ENCODE measurements at places on chromosomes 1 and 21. TPM values are rescaled to one million over a fixed set of nuclear protein-coding genes. Genes with fewer than 3 reads are reported as not detected.

DNA sequence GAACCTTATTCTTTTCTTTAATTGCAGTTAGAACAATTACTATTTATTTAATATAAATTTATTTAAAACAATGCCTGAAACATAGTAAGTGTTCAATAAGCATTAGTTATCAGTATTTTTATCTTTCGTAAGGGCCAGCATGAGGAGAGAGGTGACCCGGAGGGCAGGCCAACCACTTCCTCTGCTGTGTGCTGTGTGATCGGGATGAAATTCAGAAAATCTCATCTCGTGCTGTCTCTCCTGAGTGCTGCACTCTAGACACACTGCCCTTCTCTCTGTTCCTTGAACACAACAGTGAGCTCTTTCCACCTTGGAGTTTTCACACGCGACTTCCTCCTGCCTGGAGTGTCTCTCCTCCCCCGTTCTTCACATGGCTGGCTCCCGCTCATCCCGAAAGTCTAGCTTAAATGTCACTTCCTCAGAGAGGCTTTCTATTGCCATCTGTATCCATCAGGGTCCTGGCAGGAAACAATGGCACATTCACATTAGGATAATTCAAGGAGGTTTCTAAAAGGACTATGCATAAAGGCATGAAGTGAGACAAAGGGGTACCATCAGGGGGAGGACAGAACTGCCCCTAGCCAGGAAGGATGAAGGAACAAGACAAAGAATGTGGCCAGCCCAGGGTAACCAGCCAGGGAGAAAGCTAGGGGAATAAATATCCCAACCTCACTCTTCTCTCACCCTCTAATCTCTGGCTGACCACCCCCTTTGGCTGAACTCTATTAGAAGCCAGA is 142.6 kb upstream of the GJB5 start:
- no peaks in the 10 kb centered on the region for H3K4me1 ChIP-seq
- 0 out of 2 replicates have a peak, but pooled peaks cover 3% of the 10 kb centered on the region for H3K27me3 ChIP-seq
- DNase-seq: no peak
- H3K4me3 ChIP-seq: no peak overlapping the region
- no peaks in the 10 kb centered on the region for H3K36me3 ChIP-seq

DNA sequence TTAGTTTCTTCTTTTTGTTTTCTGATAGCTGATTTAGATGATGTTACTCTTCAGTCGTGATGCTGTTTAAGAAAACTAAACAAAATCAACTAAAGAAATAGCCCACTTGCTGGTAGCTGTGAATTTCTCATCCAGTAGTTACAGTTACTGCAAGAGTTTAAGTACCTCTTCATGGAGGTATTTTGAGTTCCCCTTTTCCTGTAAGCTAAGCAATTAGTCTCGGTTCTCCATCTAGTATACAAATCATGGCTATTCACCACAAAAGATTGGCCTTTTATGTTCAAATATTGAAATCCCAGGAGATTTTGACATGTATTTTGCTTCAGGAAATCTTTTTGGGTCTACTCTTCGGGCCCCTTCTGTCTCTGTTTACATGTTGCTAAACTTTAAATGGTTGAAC is 31.1 kb downstream of the HUNK start:
- H3K27ac ChIP-seq: no peak overlapping the region
- 0 out of 2 replicates have a peak overlapping the region, but pooled peaks have one; percentile 7 for H3K4me3 ChIP-seq
- peak; percentile 54 for DNase-seq
- H3K4me1 ChIP-seq: peaks cover 15% of the 10 kb centered on the region
- no peaks in the 10 kb centered on the region for H3K36me3 ChIP-seq
- H3K27me3 ChIP-seq: 0 out of 2 replicates have a peak, but pooled peaks cover 4% of the 10 kb centered on the region

DNA sequence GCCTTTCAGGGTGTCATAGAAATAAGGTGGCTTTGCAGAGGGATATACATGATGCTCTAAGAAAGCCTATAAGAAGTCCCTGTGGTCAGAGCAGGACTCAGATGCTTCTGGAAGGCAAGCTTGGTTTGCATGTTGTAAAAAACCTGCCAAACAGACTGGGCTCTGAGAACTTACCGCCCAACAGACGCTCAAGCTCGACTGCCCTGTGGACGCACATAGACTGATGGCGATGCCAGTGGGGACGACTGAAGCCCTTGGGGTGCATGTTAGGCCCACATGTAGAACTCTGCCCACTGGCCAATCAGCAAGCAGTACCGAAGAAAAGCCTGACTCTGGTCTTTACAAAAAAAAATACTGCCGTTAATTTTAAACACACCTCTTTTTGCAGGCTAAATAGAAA is 133.8 kb downstream of the NAV1 start:
- H3K4me1 ChIP-seq: no peaks in the 10 kb centered on the region
- DNase-seq: no peak
- no peaks in the 10 kb centered on the region for H3K27me3 ChIP-seq

GRCh38 chr1:176601348-176601747 is 138.4 kb downstream of the PAPPA2 start:
- no peaks in the 10 kb centered on the region for H3K36me3 ChIP-seq
- no peak overlapping the region for H3K4me3 ChIP-seq
- no peaks in the 10 kb centered on the region for H3K27me3 ChIP-seq
- H3K27ac ChIP-seq: no peak overlapping the region
- no peaks in the 10 kb centered on the region for H3K4me1 ChIP-seq
- DNase-seq: no peak

DNA sequence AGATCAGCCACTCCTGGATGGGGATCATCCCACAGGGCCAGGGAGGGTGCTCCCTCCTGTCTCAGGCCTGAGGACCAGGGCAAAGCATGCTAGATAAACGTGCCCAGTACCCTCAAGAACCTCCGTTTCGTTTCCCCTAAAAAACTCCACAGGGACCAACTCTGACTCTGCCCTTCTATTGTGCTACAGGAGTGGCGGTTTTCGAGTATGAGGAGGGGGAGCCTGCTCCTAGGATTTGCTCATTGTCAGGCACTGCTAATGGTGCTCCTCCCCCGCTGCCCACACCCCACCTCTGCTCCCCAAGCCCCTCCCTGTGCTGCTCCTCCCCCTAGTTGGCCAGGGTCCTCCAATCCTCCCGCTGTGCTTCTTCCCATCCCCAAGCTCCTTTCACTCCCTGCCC is 32.0 kb downstream of the PGBD5 start:
- H3K27ac ChIP-seq: no peak overlapping the region
- H3K4me3 ChIP-seq: no peak overlapping the region
- DNase-seq: peak; percentile 48
- no peaks in the 10 kb centered on the region for H3K4me1 ChIP-seq
- H3K36me3 ChIP-seq: no peaks in the 10 kb centered on the region
- no peaks in the 10 kb centered on the region for H3K27me3 ChIP-seq

DNA sequence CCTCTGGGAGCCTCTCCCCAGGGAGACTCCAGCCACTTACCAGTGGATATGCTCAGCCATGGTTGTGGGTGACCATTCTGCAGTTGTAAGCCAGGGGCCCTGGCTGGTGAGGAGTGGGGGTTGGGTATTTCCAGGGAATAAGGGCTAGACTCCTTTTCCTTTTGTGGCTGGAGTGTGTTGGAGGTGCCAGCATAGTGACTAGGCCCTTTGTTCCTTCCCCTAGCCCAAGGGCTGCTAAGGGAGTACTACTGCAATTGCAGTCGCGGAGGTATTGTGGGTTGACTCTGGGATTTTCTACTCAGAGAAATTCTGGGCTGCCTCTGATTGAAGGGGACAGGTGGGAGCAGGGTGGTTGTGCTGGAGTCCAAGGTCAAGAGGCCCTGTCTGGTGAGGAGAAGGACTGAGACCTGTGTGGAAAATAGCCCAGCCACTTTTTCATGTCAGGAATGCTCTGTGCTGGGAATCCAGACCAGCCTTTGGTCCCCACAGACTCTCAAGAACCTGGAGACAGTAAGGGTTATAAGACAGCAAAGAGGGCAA is 43.1 kb downstream of the MROH9 start:
- H3K4me1 ChIP-seq: no peaks in the 10 kb centered on the region
- H3K27ac ChIP-seq: no peak overlapping the region
- no peaks in the 10 kb centered on the region for H3K27me3 ChIP-seq
- H3K36me3 ChIP-seq: no peaks in the 10 kb centered on the region
- DNase-seq: no peak
- no peak overlapping the region for H3K4me3 ChIP-seq

GRCh38 chr1:163173121-163173520 is 29.6 kb downstream of the RGS5 start:
- H3K36me3 ChIP-seq: no peaks in the 10 kb centered on the region
- H3K4me1 ChIP-seq: peaks cover 25% of the 10 kb centered on the region
- no peaks in the 10 kb centered on the region for H3K27me3 ChIP-seq
- H3K4me3 ChIP-seq: no peak overlapping the region
- DNase-seq: no peak

- H3K27me3 ChIP-seq: no peaks in the 10 kb centered on the region
- no peaks in the 10 kb centered on the region for H3K4me1 ChIP-seq
- no peak within 1 kb of the TSS for H3K27ac ChIP-seq
- no peak for DNase-seq
- no peak within 1 kb of the TSS for H3K4me3 ChIP-seq
Measured at GRCh38 chr1:117210831-117211261, at the start of gene VTCN1. VTCN1 (minus strand) TSS chr1:117210927; CDS start chr1:117210855, 72 bp downstream.

- H3K36me3 ChIP-seq: no peaks in the 10 kb centered on the region
- no peaks in the 10 kb centered on the region for H3K4me1 ChIP-seq
- H3K4me3 ChIP-seq: no peak overlapping the region
- H3K27ac ChIP-seq: no peak overlapping the region
Measured at GRCh38 chr1:156805766-156806511, 10.7 kb downstream of the SH2D2A start.

The TSACC gene
- total RNA-seq: 4.5 TPM

The ALX3 gene
- total RNA-seq: not detected

The CFAP57 gene
- total RNA-seq: not detected

The TIE1 gene
- not detected for total RNA-seq

The PHGDH gene
- total RNA-seq: 16.3 TPM

The ILDR2 gene
- total RNA-seq: 8.0 TPM

The SLAMF9 gene
- not detected for total RNA-seq
